ENCODE measurements at places on chromosomes 12 and 14.

DNA sequence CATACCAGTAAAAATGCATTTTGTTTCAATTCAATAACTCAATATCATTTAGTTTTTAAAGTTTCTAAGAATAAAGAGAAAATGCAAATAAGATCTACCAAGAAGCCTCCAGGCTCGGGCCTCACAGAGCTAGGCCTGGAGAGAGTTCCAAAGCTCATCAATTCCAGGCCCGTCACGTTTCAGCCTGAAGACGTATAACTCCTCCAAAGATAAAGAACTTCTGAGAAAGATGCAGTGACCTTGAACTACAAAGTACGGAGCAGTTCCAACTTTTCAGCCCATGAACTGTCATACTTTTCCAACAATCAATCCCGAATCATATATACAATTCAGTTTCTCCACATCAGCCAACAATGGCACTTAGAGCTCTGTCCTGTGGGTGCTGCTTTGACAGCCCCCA is 17.8 kb downstream of the CORO1C start:
- no peak for DNase-seq

- DNase-seq: no peak
These were observed 15.1 kb downstream of the NAP1L1 start for GRCh38 chr12:76069339-76069738.

- no peak for DNase-seq
These were observed 15.7 kb upstream of the FIGNL2 start for GRCh38 chr12:51863933-51864832.

DNA sequence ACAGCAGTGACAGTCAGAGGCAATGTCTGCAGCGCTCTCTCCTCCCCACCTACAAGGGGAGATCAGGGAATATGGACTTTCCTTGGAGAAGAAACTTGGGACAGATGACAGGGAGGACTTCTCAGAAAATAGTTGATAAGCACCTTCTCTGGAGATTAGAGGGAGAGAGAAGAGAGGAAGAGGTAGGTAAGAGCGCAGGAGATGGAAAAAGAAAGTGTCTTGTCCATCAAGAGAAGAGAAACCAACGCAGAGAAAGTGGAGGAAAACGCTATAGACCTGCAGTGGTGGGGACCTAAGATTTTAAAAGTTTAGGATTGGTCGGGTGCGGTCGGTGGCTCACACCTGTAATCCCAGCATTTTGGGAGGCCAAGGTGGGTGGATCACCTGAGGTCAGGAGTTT is 15.5 kb upstream of the SMUG1 start:
- DNase-seq: no peak

GRCh38 chr14:84468153-84468552 is 1061.8 kb upstream of the FLRT2 start:
- no peak for DNase-seq

DNA sequence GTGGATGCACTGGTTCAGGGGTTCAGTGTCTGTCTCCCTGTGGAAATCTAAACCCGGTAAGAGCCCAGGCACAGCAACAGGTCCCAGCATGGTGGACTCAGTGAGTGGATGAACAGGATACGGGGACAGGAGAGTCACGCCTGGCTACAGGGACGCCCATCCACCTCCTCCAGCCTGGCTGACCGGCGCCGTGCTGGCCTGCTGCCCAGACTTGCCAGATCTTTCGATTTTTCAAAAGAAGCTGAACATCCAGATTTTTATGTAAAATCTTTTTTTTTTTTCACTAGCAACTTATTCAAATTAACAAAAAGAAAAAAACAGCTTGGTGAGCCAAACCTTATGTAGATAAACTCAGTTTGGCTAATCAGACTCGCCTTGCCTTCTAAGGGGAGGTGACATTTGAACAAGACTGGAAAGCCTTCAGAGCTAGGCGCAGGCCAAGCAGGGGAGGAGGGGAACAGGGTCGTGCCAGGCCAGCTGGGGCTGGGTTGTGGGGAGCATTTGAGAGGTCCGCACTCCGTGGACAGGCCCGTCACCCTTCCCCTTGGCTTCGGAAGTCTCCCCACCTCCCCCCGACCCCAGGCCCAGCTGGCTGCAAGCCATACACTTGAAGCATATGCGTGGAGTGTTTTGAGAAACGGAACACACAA is 87.8 kb upstream of the NCOR2 start:
- no peak for DNase-seq

DNA sequence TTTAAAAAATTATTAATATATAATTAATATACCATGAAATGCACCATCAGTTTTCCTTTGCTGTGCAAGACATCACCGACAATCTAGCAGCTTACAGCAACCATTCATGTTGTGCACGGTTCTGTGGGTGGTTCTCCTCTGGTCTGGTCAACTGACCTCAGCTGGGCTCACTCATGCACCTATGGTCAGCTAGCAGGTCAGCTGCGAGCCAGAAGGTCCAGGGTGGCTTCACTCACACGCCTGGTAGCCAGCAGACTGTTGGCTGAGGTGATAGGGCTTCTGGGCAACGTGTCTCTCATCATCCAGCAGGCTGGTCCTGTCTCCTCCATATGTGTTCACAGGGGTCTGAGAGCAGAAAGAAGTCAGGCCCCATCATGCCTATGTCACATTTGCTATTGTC is 210.4 kb downstream of the KIF26A start:
- DNase-seq: no peak

DNA sequence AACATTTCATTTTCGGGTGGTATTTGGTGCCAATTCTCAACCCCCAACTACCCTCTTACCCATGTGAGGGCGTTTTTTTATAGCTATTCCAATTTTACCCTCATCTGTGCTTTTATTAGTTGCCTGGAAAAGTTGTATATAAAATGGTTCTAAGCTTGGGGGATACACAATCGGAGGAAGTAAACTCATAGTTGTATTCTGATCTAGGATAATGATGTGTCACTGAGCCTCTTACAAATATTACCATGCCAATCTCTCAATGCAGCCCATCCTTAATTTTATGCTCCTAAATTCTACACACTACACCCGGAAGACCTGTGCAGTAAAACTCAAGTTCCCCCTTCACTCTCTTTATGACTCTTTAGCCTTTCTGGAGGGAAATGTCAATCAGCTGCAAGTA is 1206.5 kb upstream of the FLRT2 start:
- DNase-seq: no peak

DNA sequence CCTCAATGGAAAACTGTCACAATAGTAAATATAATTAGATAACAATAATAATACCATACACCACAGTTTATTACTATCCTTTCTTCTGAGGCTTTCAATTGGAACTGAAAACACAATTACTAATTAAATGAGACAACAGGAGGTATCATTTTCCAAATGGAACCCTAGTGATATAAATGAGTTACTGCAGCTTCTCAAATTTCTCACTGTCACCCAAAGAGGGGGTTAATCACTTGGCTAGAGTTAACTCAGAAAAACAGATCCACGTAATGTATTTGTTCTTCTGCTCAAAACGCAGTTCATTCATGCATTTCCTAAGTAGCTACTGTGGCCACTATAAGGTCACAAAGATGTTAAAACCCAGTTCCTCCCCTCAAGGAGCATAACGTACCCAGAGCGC is 120.9 kb upstream of the FOXN3 start:
- DNase-seq: no peak

- DNase-seq: no peak
These were observed 226.3 kb upstream of the GRIP1 start for GRCh38 chr12:66905201-66905600.

GRCh38 chr12:131378861-131379665 is 331.8 kb upstream of the SFSWAP start:
- peak; percentile 18 for DNase-seq

- no peak for DNase-seq
These were observed 99.3 kb downstream of the TBX5 start for GRCh38 chr12:114306646-114307045.

- DNase-seq: no peak
These were observed 1885.8 kb upstream of the SEL1L start for GRCh38 chr14:83419420-83419819.

GRCh38 chr12:127998988-127999387 is 268.0 kb upstream of the TMEM132C start:
- no peak for DNase-seq

- DNase-seq: no peak
These were observed 60.4 kb upstream of the FAR2 start for GRCh38 chr12:29088611-29089219.

GRCh38 chr14:99320621-99321235 is 48.7 kb upstream of the BCL11B start:
- no peak for DNase-seq

DNA sequence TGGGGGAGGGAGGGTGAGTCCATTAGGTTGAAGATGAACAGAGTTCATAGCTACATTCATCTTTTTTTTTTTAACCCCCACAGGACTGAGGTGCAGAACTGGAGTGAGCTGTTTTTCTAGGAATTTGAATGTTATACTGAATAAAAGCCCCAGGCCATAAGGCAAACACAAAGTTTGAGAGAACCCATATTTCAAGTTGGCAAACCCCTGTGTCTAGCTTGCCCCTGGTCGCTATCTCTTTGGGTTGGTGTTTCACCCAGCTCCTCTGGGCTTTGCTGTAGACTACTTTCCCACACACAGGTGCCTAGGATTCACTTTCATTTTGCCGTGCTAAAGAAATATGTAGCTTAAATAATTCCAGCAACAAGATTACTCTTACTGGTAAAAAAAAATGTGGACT is 5.2 kb upstream of the LMO3 start:
- no peak for DNase-seq

DNA sequence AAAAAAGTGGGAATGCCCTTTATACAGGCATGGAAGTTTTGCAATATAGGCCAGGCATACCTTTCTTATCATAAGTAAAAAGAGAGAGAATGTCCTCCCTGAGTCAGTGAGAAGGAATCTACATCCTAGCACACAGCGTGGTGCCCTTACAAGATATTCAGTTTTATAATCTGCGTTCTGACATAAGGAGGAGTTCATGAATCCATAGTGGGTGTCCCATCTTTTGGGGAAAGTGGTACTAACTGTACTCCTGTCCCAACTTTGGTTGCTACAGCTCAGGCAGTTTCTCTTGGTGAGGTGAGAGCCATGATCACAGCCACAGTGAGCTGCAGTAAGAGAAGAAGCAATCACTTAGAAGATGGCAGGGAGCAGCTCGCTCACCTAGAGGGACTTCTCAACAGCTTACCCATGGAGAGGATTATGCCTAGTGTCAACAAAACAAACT is 332.9 kb downstream of the BCAT1 start:
- no peak for DNase-seq

GRCh38 chr14:51356381-51356780 is 116.3 kb downstream of the TMX1 start:
- no peak for DNase-seq

DNA sequence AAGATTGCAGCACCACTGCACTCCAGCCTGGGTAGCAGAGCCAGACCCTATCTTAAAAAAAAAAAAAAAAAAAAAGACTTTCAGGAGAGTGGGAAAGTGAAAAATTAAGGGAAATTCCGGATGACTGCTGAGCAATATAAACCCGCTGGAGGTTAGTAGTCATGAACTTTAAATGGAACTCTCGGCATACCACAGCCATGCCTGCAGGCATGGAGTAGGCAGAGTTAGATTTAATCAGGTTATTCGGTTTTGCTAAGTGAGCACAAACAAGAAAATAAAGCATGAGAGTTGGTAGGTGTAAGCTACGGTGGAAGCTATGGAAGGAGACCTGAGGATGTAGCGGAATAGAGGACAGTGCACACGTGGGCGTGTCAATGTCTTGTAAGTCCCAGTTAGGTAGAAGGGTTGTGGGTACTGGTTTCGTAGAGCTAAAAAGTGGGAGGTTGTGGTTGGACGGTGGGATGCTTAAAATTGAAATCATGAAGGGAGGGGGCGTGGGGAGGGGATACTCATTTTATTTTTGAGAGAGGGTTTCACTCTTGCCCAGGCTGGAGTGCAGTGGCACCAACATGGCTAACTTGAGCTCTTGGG is 11.8 kb upstream of the TUBA1C start:
- DNase-seq: no peak

GRCh38 chr14:94143711-94144110 is 14.3 kb upstream of the IFI27L2 start:
- no peak for DNase-seq

- DNase-seq: no peak
These were observed 33.3 kb upstream of the BEGAIN start for GRCh38 chr14:100620255-100621100.

DNA sequence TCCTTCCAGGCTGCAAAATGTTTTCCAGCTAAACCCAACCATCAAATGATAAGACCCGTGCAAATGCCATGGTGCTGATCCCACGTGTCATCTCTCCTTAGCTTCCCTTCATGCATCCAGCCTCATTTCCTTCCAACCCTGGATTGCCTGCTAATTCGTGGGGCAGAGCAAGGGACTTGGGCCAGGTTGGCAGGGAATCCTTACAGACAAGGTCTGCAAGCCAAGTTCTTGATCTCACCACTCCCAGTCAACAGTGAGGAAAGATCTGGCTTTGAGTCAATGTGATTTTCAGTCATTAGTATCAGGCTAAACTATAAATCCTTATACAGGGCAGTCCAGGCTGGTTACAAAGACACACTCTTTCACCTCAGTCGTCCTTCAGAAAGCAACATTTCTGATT is 150.9 kb downstream of the ANO2 start:
- no peak for DNase-seq

DNA sequence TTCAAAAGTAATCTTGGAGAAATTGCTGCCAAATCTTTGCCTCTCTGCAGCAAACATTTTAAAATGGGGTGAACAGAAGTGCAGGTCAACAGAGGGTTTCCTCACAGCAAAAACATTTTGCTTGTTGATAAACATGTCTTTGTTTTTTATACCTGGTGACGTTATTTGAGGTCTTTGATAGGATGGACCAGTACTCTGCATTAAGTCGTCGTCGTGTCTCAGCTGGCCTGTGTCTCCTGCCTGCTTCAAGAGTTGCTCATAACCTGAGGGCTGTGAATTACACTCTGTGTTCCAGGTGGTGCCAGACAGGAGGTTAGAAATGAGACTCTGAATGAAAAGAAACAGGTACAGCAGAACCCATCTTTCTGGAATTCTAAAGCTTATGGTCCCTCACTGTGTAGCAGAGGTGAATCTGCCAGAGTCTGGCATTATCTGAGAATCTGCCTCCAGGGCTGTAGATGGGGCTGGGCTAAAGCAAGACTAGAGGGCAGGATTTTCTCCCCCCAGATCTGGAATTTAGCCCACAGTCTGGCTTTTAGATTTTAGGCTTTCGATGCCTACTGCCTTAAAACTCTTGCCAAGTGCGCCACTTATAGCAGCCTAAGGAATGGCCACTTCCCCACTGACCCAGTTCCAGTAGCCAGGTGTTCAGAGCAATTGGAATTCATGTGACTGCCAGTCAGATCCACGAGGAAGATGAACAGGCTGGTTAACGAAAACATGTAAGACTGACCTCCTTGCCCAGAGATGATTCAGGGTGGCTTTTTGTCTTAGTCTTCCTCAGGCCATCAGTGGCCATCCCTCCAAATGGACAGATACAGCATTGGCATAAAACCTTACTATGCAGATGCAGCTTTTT is 161.2 kb downstream of the PRKCH start:
- no peak for DNase-seq

- DNase-seq: no peak
These were observed 69.9 kb downstream of the ARL6IP4 start for GRCh38 chr12:123050331-123050831.

DNA sequence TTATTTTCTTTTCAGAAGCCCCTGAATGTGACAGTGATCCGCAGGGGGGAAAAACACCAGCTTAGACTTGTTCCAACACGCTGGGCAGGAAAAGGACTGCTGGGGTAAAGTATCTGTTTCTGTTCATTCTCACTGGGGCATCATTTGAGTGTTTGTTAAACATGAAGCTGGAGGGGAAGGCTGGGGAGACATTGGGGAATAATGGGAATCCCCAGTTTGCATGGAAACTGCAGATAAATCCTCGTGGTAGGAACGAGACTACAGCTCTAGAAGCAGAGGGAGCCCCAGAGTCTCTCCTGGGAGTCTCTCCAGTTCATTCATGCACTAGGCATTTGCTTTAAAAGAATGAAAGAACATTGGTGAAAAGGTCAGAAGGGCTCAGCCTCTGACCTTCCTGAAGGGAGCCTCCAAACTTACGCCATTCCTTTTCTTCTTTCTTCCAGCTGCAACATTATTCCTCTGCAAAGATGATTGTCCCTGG is 2.5 kb upstream of the CFAP251 start:
- DNase-seq: no peak
